ENCODE measurements at places on chromosomes 2 and 18. TPM values are rescaled to one million over a fixed set of nuclear protein-coding genes. Genes with fewer than 3 reads are reported as not detected.

GRCh38 chr2:168626096-168626495 lies 170.0 kb downstream of the CERS6 start:
- no peak for DNase-seq

- no peak for DNase-seq
Measured at GRCh38 chr2:42987112-42987922, 194.9 kb upstream of the HAAO start.

DNA sequence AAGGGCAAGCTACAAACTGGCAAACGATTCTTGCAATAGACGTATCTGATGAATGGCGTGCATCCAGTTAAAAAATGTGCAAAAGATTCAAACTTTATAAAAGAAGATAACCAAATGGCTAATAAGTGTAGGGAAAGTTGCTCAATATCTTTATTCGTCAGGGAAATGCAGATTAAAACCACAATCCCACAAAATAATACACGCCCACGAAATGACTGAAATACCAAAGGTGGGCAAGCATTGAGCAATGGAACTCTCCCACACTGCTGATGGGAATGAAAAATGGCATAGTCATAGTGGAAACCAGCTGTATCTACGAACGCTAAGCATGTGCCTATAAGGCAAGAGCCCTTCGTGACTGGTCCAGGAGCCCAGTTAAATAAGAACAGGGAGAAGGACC lies 168.6 kb upstream of the SIX2 start:
- no peak for DNase-seq

Gene CNDP1
- total RNA-seq: not detected

GRCh38 chr2:140893685-140894084 lies 1237.1 kb downstream of the LRP1B start:
- no peak for DNase-seq

Gene IL36A
- not detected for total RNA-seq

Gene C2orf72
- 0.08 TPM for total RNA-seq

Gene CROCC2
- total RNA-seq: not detected

- no peak for DNase-seq
Measured at GRCh38 chr2:184026961-184027360, 571.4 kb upstream of the ZNF804A start.

Gene COL6A3
- 89.5 TPM for total RNA-seq

DNA sequence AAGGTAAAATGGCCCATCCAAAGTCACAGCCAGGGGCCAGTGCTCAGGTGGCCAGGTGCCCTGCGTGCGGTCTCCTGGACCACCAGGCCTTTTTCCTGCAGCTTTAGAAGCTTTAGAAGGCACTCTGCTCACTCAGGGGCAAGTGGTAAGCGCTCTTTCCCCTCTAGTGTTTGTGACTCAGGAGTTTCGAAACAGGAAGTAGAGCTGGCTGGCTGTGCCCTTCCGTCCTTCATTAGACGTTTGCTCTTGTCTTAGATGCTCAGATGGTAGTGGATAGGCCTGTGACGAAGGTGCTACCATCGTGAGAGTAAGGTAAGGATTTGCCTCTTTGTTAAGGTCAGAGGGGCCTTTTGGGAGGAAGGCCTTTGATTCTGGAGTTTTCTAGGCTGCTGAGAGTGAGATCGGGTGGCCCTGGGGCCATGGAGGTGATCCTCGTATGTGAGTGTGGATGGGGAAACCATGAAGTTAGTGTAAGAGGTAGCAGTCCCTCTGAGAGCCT lies at the start of gene CASP8:
Gene CASP8, plus strand, starts transcription at position 235 of the 499 bp plus-strand sequence. CDS start 5,951 bp downstream, outside the sequence.
- DNase-seq: peak; percentile 87

- DNase-seq: no peak
Measured at GRCh38 chr2:133843551-133843950, 275.3 kb upstream of the NCKAP5 start.

Gene TWIST2
- 0.83 TPM for total RNA-seq

Gene ALLC
- not detected for total RNA-seq

Gene GPR35
- 1.5 TPM for total RNA-seq

DNA sequence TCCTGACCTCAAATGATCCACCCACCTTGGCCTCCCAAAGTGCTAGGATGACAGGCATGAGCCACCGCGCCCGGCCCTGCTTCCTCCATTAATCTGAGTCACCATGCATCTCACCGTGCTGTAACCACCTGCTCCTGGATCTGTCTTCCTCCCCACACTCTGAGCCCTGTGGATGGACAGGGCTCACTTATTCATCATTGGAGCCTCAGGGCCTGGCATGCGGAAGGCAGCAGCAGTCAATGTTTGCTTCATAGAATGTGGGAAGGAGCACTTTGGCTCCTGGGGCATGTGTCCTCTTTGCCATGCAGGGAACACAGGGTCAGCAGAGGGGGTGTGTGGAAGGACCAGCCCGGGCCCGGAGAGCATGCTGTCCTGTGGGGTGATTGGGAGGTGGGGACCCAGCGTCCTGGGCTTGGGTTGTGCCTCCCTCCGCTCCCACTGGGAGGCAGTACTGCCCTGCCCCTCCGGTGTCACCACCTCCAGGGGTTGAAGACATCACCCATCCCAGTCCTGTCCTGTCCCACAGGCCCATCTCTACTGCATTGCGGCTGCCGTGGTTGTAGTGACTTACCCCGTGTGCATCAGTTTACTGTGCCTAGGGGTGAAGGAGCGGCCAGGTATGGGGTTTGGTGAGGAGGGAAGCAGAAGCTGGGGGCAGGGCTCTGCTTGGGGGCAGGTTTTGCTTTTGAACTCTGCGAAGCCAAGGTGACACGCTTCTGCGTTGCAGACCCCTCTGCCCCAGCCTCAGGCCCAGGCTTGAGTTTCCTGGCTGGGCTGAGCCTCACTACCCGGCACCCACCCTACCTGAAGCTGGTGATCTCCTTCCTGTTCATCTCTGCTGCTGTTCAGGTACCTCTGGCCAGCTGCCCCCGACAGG lies 11.5 kb downstream of the MFSD2B start:
- no peak for DNase-seq

Gene CCL20
- total RNA-seq: not detected

Gene ABCG8
- total RNA-seq: not detected

DNA sequence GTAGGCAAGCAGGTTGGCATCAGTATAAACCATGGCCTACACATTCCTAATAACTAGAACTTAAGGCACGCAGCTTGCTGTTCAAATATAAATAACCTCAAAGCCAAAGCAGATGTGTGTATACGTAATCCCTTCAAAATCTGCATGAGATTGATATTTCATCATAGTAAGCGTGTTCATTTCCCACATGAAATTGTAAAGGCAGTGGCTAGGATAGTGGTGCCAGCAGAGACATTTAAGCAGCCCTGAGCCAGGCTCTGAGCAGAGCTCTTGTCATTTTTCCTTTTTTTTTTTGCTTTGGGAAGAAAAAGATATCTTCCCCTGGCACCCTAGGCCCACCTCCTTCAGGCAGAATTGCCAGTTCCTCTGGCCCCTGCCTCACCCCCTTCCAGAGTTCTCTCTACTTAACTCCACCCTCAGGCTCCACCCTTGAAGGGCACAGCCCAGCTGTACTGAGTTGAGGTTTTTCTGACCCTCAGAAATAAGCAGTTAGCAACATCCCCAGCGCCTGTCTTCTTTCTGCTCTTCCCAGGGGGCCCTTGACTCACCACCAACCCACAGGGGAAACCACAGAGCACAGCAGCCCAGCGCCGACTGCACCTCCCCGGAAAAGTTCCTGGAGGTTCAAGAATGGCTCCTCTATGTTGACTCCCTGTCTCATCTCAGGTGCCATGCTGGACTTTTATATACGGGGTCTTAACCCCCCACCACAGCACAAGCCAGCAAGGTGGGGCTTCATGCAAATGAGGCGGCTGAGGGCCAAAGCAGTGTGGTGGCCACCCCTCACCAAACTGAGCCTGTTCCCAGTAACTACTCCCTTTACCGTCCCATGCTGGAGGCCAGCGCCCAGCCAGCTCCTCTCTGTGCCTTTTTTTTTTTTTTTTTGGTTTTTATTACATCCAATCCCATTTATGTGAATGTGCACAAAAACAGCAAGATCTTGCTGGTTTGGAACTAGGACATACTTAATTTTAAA lies 84.7 kb downstream of the EHD3 start:
- DNase-seq: no peak

Gene CCDC141
- 162 TPM for total RNA-seq

GRCh38 chr18:23526501-23527063 lies 23.3 kb downstream of the RMC1 start:
- DNase-seq: no peak

Gene EGR4
- not detected for total RNA-seq

GRCh38 chr2:149038442-149039212 lies at the start of gene LYPD6B:
Gene LYPD6B, plus strand, starts transcription at chr2:149038699. Its CDS starts 92,250 bp downstream, at chr2:149130949.
- no peak for DNase-seq

Gene C1QL2
- total RNA-seq: not detected

Gene KCNG2
- 0.32 TPM for total RNA-seq

Gene SGPP2
- total RNA-seq: 1.0 TPM

DNA sequence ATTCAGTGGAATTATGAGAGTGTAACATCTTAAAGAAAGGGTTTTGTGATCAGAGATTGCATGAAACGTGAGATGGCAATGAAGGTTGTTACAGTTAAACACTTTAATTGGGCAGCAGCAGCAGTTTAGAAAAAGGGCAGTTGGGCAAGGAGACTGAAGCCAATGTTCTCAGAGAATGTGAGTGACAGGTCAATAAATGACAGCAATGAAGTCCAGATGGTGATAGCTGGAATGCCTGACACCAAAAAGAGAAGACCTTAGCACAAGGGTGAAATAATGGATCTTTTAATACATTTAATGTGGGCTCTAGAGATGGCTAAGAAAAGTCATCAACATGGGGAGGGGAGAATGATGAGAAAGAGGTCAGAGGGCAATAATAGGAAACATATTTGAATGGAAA lies 89.4 kb upstream of the CDH7 start:
- DNase-seq: no peak

DNA sequence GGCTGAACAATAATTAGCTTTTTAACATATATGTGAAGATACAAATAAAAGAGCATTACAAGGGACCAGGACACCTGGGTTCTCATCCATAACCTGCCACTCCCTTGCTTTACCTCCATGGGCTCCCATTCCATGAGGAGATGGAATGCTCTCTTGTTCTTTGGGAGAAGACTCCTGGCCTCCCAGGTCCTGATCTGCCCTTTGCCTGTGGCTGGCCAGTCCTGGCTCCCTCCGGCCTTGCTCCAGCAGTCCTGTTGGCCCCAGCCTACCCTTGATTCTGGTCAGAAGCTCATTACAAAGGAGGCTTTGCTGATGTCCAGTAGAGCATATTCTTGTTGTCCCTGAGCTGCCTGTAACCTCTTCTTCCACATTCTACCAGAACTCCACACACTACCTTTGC lies 60.3 kb downstream of the ADD2 start:
- no peak for DNase-seq

DNA sequence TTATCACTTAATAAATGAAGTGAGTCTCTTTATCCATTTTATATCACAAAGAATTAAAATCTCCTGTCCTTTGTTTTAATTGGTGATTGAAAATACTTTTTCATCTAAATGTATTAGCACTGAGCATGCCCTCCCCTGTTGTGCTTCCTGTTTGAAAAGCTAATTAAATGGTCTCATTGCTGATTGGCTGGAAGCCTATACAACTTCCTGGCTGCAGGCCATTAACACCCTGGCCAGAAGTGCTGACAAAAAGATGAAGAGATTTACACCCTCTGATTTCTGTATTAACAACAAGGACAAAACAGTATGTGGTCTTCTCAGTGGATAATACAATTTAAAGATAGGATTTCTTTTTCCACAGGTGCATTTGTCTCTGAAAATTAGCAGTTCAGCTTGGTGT lies 548.0 kb downstream of the DCC start:
- no peak for DNase-seq

DNA sequence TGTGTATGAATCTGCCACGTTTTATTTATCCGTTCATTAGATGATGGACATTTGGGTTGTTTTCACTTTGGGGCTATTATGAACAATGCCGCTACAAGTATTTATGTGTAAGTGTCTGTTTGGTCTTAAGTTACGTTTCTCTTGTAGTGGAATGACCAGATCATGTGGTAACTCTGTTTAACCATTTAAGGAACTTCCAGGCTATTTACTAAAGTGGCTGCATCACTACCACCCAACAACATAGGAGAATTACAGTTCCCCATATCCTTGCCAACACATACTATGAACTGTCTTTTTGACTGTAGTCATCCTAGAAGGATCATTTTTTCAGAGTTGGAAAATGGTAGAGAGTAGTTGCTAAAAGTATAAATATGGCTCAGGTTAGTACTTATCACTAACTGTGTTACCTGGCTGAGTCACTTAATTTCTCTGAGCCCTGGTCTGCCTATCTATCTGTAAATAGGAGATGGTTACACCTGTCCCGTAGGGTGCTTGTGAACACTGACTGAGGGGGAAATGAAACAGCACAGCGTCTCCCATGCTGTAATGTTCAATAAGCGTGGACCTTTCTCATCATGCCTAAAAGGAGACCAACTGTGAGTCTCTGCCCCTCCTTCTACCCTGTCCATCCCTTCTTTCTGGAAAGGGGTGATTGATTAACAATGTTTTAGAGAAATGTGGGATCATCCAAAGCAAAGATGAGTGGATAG lies 103.1 kb downstream of the SH3RF3 start:
- no peak for DNase-seq

Gene TUBB8B
- not detected for total RNA-seq

Gene ANKRD44
- 6.4 TPM for total RNA-seq

Gene TOGARAM2
- 0.48 TPM for total RNA-seq

DNA sequence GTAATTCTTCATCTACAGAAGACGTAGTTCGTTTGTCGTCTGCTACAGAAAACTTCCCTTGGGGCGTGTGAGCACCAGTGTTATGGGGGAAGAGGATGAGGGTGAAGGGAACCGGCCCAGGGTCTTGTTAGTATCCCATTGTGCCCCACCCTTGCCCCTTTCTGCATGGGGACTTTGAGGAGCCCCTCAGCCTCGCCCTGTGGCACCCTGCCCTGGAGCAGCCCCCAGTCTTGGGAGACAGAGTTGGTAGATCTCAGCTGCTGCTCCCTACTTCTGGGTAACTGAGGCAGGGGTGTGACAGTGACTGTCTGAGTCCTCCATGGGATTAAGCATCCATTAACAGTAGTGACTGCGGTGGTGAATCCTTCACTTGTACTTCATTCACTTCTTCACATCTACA lies 50.1 kb downstream of the RNF144A start:
- DNase-seq: no peak

DNA sequence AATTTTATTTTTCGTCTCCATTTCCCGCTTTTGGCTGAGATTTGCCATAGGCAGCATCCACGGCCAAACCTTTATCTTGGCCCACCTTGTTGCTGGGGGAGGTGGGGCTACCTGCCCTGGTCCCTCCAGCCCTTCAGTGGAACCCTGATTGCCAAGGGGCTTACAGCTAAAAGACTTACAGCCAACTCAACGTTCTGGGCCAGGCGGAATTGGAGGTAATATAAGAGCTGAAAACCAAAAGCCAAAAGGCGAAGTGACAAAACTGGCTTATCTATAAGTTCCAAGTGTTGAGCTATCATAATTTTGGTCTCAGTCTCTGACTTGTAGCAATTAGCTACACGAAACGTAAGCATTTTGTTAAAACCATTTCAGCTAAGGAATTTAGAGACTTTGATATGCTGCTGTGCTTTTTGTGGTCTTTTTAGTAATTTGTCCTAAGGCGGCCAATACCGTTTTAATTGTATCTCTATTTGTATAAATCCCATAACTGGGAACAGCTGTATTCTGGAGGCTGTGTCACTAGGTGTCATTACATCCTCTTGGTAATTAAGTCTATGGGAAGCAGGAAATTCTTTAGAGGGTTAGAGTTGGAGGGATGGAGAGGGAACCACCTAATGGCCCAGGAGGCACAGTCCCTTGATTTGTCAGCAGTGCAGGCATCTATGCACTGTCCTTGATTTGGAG lies 24.0 kb downstream of the PDCD1 start:
- DNase-seq: no peak

Data from cardiac septum (tissue), 1 donor.